ENCODE measurements at places on chromosomes 12 and 14.
A peak's percentile ranks its signal among the peaks of the same experiment; 100 is the strongest.

DNA sequence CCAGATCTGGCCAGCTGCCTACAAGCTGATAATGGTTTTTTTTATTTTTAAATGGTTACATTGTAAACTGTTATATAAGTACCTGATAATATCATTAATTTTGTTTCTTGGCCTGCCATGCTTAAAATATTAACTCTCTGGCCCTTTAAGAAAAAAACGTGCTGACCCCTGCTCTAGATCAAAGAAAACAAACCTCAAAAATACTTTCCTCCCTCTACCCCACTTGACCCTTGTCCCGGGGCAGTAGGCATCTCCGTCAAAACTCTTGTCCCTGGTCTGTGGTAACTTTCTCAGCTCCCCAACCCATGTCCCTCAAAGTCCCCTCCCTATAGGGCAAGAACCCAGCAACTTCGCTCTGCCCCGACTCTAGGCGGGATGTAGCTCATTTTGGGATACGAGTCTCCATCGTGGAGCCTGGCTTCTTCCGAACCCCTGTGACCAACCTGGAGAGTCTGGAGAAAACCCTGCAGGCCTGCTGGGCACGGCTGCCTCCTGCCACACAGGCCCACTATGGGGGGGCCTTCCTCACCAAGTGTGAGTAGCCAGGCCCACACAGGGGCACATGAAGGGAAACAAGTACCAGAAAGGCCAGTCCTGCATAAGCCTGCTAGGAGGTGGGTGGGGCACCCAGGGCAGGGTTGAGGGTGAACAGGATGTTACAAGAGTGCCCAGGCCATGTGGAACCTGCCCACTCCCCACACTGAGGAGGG, 3.5 kb downstream of the RDH5 start:
- DNase-seq, result peak; percentile 63

DNA sequence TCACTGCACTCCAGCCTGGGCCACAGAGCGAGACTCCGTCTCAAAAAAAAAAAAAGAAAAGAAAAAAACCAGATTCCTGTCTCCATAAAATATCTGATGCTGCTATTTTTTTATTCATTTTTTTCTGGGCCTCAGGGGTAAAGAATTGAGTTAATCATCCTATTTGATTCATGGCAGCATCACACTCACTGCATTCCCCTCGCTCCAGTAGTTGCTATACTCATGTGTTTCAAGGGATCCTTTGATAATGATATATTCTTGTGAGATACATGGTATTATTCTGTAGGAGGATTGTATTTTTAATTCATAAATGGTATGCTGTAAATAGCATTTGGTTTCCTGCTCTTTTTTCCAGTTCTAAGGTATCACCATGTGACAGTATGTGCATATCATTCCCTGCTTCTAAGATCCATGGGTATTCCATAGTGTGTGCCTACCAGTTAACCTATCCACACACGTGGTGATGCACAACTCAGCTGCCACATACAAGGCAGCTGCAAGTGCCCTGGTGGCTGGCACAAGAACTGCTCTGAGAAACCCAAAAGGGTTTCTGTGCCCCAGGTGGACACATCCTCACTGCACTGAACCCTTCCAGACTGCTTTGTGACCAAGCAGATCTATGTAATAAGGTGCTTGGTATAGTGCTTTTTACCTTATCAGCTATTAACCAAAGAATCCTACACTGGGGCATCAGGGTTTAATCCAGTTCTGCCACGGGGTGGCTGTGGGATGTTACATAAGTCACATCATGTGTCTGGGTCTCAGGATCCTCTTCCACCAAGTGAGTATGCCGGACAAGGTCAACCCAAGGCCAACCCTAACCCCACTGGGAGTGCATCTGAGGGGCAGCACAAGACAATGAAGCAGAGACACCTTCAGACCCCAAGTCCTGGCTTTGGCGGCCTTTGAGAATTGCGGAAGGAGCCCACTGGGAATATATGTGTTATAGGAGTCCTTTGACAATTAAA, 74.6 kb downstream of the ZFP36L1 start:
- no peak for DNase-seq

- DNase-seq, result no peak
These were observed 171.4 kb downstream of the KIF26A start for GRCh38 chr14:104309657-104310369.

DNA sequence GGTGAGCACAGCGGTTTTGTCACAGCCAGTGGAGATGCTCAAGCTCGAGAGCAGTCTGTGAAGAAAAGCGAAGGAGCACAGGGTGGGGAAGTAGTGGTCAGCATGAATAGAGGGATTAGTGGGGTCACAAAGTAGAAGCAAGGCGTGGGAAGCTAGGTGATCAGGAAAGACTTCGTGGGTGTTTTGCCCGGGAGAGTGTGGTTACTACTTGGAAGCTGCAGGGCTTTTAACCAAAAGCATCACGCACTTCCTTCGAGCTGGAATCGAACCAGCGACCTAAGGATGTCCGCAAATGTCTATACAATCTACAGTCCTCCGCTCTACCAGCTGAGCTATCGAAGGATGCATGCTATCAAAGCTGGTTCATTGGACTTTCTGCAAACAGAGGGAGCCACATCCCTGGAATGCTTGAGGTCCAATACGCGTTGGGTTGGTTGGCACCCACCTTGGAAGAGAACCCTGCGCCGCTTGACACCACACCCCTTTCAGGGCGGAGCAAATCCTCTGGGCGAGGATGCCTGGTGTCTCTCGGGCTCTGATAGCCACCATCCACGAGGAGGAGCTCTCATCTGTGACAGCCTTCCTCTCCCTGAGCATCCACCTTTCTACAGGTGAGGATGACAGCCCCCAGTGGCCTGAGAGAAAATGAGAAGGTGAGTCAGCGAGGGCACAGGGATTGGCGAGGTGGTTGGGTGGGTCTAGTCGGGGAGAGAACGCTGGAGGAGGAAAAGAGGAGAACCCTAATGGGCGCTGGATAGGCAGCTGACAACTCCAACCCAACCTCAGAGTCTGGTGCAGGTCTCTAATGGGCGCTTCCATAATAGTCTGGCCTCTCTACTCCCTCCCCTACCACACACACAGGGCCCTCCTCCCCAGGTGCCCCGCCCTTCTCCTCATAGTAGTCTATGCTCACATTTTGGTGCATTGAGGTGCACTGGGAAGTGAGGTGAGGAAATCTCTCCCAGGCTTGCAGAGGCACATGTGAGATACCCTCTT, 16.0 kb upstream of the OR6S1 start:
- no peak for DNase-seq

- DNase-seq, result no peak
These were observed 77.7 kb upstream of the MED13L start for GRCh38 chr12:116354950-116355783.

GRCh38 chr14:61368781-61369453, 47.5 kb downstream of the PRKCH start:
- DNase-seq, result no peak

DNA sequence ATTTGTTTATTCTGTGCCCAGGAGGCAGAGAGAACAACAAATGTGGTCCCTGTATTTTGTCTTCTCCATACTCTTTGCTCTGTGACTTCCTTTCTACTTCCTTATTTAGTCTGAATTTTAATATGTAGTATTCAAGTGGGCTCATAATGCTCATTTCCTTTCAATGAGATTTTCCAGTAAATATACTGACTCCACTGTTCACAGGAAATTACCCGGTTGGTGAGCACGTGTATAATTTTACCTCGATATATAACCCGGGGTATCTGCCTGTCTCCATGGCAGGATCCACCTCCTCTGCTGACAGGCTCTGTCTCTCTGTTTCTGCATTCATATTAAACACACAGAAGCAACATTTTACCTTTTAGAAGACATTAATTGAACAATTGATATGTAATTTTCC, 166.0 kb downstream of the SLC38A4 start:
- DNase-seq, result no peak

DNA sequence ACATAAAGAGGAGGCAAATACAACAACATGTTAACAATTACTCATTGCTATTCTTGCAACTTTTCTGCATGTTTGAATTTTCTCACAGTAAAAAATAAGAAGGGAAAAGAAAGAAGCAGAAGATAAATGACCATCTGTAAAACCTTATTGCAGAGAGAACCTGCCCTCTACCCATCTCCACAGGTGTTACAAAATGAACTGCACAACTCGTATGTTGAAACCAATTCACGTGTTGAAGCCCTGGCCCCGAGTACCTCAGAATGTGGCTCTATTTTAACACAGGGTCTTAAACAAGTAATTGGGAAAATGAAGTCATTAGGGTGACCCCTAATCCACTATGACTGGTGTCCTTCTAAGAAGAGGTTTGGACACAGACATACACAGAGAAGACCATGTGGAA, 39.5 kb downstream of the FOXN3 start:
- no peak for DNase-seq

All from suprapubic skin (tissue), 4 donors.